Activated T-helper 1 cell treated with Interleukin-2 at 50 U/mL for 16 hours (primary cell): ENCODE measurements at places on chromosomes 11 and 22.

DNA sequence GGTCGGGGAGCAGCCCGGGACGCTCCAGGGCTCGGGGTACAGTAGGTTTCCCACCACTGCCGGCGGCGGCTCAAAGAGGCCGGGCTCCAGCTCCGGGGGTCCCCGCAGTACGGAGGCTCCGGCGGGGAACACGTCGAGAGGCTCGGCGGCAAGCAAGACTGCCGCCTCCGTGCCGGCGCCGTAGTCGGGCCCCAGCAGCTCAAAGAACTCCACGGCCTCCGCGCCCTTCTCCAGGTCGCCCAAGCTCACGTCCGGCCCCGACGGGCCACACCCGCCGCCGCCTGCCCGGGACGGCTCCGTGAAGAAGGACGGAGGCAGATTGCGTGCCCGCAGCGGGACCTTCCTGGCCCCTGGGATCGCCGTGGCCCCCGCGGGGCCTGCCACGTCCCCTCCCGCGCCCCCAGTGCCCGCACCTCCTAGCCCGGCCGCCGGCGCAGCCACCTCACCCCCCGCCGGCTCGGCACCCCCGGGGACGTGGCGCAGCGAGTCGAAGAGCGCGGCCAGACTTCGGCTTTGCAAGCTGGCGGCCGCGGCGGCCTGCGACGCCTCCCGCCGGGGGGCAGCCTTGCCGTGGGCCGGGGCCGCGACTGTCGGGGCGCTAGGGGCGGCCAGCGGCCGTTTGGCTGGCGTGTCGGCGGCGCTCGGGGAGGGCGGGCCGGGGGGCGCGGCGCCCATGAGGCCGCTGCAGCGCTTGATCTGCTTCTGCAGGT lies 775 bp downstream of the FAM181B start:
- no peak for DNase-seq

GRCh38 chr11:126754591-126755426 lies 245.8 kb downstream of the KIRREL3 start:
- DNase-seq: no peak

DNA sequence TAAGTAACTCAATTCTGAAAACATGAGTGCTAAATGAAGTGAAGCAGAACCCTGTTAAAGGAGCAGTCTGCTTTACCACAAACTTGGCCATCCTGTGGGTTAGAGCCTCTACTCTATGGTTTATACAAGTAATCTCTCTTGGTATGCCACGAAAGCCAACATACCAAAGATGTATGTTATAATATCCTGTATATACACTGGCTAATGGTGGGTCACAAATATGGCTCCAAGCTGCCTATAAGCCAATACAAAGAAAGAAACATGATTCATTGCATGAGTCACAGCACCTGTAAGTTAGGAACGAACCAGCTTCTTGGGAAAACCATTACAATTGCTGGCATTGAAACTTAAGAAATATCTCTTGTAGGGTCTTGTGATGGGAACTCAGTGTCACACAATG lies 16.1 kb downstream of the XRRA1 start:
- no peak for DNase-seq

GRCh38 chr11:37762079-37762478 lies 1164.0 kb upstream of the RAG2 start:
- no peak for DNase-seq

DNA sequence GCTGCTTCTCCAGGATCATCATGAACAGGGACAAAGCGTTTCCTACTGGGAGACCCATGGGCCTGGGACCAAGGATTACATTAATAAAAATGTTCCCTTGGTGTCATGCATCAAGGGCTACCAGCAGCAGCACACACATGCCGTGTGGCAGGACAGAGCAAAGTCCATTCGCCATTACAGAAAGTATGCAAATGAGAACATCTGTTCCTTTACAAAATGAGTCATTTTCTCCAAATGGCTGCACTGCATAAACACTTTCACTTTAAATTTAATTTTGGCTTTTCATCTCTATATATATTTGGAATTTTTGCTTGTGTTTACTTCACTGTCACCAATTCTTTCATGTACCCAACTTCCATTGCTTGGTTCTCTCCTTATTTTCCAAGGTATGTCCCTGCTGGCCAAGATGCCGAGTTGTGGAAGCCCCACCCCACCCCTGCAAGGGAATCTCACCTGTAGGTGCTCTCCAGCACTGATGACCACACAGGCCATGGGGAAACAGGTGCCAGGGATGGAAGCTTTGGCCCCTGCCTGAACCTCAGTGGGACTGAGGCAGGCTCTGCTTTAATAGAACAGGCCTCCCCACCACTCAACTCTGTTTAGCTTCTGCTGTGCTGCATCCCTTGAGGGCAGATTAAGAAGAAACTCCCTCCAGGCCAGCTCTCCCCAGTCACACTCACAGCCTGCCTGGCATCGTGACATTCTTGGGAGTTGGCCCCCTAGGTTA lies 15.6 kb upstream of the GNAZ start:
- no peak for DNase-seq

DNA sequence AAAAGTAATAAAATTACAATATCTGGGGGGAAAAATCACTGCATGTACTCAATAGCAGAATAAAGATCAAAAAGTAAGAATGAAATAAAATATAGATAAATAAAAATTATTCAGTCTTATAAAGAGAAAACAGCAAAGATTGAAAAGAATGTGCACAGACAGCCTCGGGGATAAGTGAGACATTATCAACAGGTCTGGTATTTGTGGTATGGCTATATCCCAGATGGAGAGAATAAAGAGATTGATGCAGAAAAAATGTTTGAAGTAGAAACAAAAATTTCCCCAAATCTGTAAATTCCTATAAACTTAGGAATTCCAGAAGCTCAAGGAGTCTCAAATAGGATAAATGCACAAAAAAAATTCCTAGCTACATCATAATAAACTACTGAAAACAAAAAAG lies 74.5 kb upstream of the LUZP2 start:
- DNase-seq: no peak

GRCh38 chr22:42879371-42880021 lies 22.4 kb upstream of the ARFGAP3 start:
- no peak for DNase-seq

GRCh38 chr22:41917903-41918791 lies 3.3 kb upstream of the SHISA8 start:
- DNase-seq: no peak

DNA sequence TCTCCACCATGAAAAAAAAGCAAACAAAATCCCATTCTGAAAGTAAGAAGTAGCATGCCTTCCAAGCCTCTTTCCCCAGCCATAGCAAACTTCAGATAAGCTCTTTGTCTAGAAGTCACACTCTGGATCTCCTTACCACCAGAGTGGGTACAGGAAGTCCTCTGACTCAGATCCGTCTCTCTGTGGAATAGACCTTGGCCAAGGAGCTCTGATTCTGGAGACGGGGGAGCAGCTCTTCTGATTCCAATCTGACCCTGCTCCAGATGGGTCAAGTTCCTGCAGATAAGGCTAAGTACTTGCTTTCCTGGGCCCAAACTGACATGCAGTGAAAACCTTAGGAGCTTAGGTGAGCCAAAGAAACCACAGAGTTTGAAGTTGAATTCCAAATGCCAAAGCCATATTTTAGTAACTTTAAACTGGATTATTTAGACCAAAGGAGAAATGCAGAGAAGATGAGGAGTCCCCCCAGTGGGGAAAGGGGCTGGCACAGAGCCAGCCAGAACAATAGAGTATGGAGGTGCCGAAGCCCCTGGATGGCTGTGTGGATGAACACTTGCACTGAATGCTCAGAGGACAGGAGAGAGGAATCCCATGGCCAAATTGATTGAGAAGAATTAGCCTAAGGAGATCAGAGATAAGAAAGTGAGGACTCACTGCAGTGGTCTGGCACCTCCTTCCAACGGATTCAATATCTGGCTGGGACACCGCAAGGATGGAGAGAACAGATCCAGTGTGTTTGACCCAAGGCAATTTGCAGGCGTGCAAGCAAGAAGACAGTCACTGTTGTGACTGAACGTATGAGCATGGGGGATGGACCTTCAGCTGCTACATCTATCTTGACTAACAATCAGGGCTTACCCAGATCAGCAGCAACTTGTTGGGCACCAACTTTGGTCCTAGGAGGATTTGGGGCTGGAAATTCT lies 54.9 kb downstream of the ENDOD1 start:
- DNase-seq: no peak

- no peak for DNase-seq
Observed at GRCh38 chr11:120229451-120230424, 10.2 kb upstream of the POU2F3 start.

DNA sequence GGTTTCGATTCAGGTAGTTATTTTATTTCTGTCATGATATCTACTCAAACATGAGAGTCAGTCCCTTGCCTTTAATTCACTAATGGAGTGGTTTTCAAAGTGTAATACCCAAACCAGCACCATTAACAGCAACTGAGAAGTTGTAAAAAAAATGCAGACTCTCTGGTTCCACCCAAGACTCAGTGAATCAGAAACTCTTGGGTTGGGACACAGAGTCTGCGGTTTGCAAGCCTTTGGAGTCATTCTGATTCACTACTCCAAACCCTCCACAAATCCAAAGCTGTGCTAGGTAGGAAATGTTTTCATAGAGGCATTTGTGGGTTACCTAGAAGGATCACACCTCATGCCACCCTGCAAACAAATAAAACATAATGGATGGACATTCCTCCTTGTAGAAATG lies 340.1 kb downstream of the NTM start:
- DNase-seq: no peak

GRCh38 chr11:92626624-92627023 lies 342.8 kb upstream of the MTNR1B start:
- no peak for DNase-seq

DNA sequence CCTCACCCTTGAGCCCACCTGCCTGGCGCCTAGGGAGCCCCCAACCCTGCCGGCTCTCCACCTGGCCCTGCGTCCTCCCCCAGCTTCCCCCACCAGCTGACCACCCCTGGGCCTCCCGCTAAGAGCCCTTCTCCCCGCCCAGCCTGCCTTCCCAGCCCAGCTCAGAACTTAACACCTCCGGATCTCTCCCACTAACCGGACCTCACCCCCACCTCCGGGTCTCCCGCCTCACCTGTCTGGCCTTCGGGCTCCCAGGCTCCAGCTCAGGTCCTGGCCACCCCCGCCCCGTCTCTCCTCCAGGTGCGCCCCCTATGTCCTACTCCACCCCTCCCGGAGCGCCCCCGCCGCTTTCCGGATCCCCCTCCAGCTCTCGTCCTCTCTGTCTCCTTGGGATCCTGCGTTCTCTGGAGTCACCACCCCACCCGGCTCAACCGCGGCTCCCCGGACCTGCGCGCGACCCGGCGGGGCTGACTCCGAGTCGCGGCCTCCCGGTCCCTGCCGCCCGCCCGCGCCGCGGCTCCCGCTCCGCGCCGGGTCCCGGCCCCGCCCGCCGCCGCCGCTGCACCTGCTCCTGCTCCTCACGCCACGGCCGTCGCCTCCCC lies at the start of gene KCNJ11:
Gene KCNJ11, minus strand, starts transcription at position 51 of the 602 bp plus-strand sequence. CDS start 568 bp downstream, outside the sequence.
- no peak for DNase-seq

DNA sequence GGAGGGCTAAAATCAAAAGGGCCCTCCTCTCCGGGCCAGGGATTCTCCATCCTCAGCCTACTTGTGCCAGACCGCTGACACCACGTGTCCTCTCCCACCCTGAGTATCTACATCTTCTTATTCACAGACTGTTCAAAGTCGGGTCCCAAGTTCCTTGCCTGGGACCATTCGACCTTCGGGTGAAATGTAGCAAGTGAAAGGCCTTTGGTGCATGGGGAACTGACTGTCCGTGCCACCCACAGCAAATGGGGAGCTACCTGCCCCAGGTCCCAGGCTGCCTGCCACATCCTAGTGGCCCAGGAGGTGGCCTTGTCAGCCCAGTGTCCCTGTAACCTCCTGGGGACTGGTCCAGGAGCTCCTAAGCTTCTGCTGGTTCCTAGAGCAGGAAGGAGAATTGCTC lies 67.3 kb downstream of the RTL6 start:
- no peak for DNase-seq

GRCh38 chr11:100739666-100740065 lies 52.6 kb downstream of the ARHGAP42 start:
- no peak for DNase-seq

DNA sequence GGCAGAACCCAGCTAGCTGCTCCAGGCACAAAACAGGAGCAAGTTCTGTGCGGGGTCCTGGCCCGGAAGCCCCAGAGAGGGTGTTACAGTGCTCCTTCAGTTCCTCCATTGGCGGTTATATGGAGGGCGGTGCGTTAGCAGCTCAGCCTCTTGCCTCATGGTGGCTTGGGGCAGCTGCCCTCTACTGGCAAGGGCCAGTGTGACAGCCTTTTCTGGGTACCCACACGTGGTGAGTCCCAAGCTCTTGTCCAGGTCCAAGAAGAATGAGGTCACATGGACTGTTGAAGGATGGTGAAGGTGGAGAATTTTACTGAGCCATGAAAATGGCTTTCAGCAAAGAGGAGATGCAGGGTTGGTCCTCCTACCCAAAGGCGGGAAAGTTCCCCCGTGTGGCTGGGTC lies 100.5 kb downstream of the WT1 start:
- DNase-seq: no peak

DNA sequence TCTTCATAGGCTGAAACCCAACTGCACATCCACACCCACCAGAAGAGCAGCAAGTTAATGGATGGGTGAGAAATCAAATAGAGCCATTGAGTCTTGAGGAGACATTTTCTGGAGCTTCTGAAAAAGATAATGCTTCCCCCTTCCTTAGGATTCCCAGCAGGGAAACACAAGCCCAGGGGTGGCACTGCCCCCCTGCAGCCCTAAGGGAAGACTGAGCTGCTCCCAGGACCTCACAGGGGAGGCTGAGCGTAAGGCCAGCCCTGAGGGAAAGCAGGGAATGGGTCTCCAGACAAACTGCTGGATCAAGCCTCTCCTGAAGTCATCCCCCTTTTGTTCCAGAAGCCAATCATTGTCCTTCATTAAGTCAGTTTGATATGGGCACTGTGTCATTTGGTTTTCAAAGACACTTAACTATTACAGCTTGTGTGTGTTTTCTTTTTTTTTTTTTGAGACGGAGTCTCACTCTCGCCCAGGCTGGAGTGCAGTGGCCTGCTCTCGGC lies 15.1 kb downstream of the LTO1 start:
- DNase-seq: no peak

GRCh38 chr22:49294656-49295464 lies 532.8 kb downstream of the BRD1 start:
- no peak for DNase-seq

DNA sequence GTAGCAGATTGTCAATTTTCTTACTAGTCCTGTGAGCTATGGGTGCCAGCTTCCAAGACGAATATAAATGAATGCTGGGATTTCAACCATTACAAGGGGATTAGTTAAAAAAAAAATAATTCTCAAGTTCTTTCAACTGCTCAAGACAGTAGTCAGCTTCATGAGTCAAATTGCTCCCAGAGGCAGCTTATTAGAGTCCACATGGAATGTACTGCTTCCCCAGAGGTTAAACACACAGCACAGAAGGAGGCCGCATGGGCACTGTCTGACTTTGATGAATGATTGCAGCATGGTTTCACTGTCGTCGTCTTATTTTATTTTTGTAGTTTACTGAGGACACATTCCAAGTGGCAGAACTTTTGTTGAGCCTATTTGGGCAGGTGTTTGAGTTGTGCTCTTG lies 563.2 kb downstream of the TMEM135 start:
- no peak for DNase-seq

GRCh38 chr22:28992565-28993356 lies 68.9 kb downstream of the C22orf31 start:
- no peak for DNase-seq

DNA sequence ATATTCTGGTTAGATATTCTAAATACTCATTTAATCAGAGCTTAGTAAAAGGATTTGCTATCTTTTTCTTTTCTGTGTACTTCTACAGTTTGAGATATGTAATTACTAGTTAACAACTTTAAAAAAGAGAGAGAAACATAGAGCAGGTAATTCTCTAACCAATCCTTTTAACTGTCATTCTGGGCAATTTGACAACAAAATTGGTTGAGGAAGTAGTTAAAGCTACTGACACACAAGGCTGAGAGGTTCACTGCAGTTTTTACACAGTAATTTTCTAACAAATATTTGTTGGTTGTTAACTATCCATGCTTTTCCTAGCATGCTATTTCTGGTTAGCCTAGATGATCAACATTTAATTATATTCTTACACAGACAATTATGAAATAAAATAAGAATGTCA lies 3.6 kb downstream of the SOX6 start:
- DNase-seq: no peak
